ENCODE measurements at places on chromosomes 11 and 22.
A peak's percentile ranks its signal among the peaks of the same experiment; 100 is the strongest.

GRCh38 chr22:42296381-42296853, 26.0 kb upstream of the TCF20 start:
- DNase-seq = no peak

GRCh38 chr22:43272301-43272700, 70.9 kb downstream of the SCUBE1 start:
- no peak for DNase-seq

DNA sequence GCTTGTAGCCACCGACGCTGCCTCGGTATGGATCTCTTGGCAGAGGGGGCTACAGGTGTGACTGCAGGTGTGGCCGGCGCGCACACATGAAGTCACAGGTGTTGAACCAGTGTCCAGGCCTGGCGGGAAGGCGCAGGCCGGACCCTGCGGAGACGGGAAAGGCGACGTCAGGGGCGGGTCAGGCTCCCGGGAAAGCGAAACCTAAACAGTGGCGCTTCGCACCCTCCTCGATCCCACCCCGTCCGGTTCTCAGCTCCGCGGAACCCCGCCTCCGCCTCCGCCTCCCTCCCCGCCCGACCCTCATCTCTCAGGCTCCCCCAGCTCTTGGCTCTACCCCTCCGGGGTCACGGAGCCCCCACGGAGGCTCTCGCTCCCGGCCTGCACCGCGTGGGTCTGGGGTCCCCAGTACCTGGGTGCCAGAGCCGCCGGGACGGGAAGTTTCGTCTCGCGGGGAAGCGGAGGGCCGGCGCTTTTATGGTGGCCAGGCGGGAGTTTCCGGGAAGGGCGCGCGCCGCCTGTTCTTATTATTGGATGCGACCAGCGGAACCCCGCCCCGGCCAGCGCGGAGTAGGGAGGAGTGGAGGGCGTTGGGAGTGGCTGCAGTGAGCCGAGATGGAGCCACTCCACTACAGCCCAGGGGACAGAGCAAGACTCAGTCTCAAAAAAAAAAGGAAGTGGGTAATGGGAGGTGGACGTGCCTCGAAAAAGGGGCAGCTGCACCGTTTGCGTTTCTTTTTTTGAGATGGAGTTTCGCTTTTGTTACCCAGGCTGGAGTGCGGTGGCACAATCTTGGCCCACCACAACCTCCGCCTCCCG, at the start of gene IRF7:
TSS of gene IRF7 (minus strand) at position 447 of the 816 bp plus-strand sequence. CDS start 586 bp downstream, outside the sequence.
- DNase-seq = peak; percentile 87

DNA sequence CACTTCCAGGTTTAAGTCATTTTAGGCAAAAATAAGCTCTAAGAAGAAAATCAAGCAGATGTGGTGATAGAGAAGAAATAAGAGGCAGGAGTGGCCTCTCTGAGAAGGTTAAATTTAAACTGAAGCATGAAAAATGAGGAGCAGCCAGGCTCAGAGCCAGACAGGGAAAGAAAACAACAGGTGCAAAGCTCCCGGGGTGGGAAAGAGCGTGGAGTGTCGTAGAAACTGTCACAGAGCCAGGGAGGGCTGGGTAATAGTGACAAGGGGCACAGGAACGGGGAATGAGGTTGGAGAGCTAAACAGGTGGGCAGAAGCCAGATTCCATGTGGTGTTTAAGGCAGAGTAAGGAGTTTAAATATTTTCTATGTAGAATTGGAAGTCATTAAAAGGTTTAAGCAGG, 132.1 kb upstream of the BLID start:
- DNase-seq = no peak

- DNase-seq = no peak
Observed at GRCh38 chr11:128685402-128686020, 8.4 kb upstream of the FLI1 start.

DNA sequence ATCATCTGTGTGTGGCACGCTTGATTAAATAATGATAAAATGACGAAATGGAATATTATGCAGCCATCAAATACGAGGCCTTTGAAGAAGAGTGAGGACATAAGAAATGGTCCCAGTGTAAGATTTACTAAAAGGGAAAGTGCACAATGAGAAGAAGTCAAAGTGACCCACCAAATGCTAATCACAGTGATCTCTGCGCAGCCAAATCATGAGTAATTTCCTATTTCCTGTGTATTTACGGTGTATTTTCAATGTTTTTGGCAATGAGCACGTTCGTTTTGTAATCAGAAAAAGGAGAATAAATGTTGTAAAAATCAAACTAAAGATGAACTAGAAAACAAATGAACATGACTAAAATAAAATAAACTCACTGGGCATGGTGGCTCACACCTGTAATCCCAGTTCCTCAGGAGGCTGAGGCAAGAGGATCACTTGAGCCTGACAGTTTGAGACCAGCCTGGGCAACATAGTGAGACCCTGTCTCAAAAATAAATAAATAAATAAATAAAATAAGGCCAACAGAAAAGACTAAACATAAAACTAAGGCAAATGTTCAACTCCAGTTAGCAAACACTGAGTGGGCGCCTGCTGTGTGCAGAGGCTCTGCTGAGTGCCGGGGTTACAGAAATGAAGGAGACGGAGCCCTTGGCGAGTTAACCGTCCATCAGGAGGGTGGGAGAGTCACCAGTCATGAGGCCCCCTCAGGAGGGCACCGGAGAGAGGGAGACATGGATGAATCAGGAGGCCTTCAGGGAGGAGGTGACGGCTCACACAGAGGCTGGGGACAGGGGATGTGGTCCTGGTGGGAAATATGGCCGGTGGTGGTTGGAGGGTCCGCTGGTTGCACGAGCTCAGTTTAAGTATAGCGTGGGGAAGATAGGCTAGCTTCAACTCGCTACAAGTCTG, 26.0 kb upstream of the CBX7 start:
- no peak for DNase-seq

DNA sequence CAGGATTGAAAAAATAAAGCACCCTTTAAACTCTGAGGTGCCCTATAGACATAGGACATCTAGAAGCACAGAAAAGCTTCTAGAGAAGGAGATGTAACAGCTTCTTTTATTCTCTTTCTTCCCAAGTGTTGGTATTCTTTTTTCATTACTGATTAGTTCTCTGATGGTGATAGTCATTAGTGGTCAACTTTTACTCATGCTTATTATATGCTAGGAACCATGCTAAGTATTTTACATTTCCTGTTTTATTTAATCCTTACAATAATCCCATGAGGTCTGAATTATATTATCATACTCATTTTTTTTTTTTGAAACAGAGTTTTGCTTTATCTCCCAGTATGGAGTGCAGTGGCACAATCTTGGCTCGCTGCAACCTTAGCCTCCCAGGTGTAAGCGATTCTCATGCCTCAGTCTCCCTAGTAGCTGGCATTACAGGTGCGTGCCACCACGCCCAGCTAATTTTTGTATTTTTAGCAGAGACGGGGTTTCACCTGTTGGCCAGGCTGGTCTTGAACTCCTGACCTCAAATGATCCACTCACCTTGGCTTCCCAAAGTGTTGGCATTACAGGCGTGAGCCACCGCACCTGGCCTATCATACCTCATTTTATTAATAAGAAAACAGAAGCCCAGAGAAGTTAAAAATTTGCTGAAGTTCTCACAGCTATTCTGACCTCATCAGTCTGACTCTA, 3.0 kb downstream of the C11orf52 start:
- no peak for DNase-seq

DNA sequence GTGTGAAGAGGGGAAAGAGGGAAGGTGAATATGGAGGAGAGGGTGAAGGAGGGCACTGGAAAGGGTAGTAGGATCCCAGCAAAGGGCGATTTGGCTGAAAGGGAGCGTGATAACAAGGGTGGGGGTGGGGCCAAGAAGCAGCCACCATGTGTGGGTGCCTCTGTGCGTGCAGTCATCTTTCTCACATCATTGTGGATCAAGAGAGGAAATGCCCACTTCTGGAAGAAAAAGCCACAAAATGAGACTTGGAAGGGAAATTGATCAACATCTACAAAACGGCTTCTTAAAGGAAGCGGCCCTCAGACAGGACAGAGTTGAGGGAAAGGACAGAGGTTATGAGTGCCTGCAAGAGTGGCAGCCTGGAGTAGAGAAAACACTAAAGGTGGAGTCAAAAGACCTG, 1.2 kb upstream of the CXCR5 start:
- no peak for DNase-seq

- DNase-seq = no peak
Observed at GRCh38 chr11:22786475-22786874, 43.1 kb downstream of the SVIP start.

DNA sequence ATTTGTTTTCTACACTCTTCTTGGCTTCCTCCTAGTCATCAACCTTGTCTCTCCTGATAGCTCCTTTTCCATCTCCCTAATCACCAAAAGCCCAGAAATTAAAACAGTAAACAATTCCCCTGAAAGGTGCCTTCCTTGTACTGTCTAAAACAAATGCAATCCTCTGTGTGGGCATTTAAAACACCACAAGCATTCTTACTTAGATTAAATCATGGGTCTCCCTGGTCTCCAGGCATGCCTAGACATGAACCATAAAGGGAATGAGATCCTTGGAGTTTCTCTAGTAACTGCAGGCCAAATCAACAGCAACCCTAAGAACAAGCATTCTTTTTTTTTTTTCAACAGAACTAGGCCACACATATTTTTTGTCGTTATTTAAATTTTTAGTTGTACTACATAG, 1.9 kb downstream of the BTG4 start:
- no peak for DNase-seq

DNA sequence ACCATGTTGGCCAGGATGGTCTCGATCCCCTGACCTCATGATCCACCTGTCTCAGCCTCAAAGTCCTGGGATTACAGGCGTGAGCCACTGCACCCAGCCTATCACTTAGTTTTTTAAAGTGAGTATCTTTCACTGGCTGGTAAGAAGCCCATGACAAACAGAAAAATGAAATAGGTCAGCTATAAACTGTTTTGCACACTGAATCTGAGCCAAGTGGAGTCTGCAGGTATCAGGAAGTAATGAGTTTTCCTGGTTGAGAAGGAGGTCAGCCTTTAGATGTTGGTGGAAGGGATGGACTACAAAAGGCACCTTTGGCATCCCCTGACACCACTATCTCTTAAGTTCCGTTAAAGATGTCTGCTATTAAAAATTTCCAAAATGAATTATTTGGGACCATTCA, 345.1 kb downstream of the AASDHPPT start:
- no peak for DNase-seq

DNA sequence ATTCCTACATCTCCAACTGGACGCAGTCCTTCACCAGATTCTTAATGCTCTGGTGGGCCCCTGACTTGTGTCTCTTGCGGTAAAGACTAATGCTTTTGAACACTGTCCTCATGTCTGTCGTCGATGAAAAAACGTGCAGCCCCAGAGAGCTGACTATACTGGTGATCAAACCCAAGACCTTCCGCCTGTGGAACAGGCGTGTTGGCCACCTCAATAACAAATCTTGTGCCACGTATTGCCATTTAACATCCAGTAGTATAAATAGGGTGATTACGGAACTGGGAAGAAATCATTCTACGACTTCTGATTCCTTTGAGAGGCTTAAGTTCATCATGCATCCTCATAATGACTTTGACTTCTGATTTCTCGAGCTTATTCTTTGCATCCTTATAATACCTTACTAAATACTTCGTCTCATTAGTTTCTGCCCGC, 45.6 kb downstream of the OR4D9 start:
- DNase-seq = no peak

DNA sequence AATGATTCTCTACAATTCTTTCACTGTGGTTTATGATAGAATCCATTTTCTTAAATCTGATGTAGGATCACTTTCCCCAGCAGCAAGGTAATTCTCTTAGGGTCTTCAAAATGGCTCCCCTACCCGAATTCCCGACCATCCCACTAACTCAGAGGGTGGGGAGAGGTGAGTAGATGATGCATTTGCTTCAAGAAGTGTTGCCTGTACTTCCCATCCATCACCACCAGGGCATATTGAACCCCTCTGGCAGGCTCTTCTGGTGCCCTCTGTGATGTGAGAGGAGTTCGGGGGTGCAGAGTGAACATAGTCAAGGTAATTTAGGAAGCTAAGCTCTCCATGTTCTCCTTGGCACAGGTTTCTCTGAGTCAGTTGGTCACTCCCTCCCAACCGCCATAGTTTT, 52.3 kb downstream of the ZNRF3 start:
- no peak for DNase-seq

- DNase-seq = no peak
Observed at GRCh38 chr11:72764503-72764902, 12.3 kb upstream of the ARAP1 start.

- DNase-seq = no peak
Observed at GRCh38 chr11:103948187-103948763, 88.2 kb upstream of the DDI1 start.

GRCh38 chr11:44221992-44222391, 87.9 kb downstream of the ALX4 start:
- DNase-seq = no peak

- no peak for DNase-seq
Observed at GRCh38 chr22:47051441-47052071, 289.1 kb downstream of the TBC1D22A start.

DNA sequence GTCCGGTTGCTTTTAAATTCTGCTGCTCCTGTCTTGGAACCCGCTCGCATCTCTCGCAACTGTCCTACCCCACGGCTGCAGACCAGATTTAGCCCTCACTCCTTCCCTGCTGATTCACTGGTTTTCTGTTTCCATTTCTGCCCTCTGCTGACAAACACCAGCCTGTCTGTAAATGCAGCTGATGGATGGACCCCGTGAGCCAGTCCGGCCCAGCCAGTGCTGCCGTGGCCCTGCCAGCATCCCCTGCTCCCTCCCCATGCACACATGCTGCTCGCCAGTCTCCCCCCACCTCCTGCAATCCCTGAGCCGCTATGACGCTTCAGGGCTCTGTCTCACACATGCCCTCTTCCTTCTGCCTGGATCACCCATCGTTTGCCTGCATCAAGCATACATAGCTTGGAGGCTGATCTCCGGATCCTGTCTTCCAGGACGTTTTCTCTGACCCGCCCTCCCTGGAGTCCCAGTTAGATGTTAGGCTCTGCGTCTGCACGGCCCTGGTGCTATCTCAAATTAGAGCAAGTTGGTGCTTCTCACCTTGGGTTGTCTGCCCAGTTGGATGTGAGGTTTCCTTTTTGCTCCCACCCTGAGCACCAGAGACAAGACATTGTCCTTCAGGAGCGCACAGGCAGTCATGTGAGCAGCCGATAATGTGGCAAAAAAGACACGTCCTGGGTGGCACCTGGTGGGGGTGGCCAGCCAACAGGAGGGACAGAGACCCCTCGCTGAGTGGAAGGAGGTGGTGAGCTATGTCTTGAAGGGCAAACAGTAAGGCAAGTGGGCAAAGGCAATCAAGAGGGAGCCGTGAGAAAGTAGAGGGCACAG, 4.3 kb upstream of the ACR start:
- DNase-seq = no peak

DNA sequence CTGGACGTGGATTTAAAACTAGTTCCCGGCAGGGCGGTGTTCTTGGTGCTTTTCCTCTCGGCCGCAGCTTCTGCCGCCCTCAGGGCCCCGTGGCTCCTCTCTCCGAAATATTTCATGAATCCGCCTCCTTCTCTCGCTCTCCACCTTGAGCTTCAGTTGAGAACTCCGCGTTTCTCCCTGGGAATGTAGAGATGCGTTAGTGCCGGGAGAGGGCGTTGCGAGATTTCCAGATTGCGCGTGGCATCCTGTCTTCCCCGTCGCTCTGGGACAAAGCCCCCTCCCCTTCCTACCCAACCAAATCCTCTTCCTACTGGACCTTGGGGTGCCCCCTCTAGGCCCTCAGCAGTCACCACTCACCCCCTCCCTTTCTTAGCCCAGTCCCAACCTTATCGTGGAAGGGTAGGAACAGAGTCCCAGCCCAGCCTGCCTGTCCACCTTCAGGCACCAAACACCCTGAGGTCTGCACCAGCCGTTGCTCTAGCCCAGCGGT, 15.5 kb upstream of the RAC2 start:
- no peak for DNase-seq
